ENCODE measurements at places on chromosomes 5 and 9. TPM values are rescaled to one million over a fixed set of nuclear protein-coding genes. Genes with fewer than 3 reads are reported as not detected.

IL3 gene
- total RNA-seq: not detected

TMEM171 gene
- not detected for total RNA-seq

KDM4C gene
- 26.8 TPM for total RNA-seq

SLC24A2 gene
- 0.20 TPM for total RNA-seq

CER1 gene
- total RNA-seq: 1.0 TPM

KIF24 gene
- 3.9 TPM for total RNA-seq

GRXCR2 gene
- total RNA-seq: not detected

PCA3 gene
- not detected for total RNA-seq

GRHPR gene
- 102 TPM for total RNA-seq

ALDH1A1 gene
- 10.9 TPM for total RNA-seq

TUSC1 gene
- not detected for total RNA-seq

NR4A3 gene
- total RNA-seq: 15.4 TPM

PDGFRB gene
- 100 TPM for total RNA-seq

INSL6 gene
- not detected for total RNA-seq

SLC6A3 gene
- 0.04 TPM for total RNA-seq

RNF208 gene
- 13.9 TPM for total RNA-seq

RNF183 gene
- 0.53 TPM for total RNA-seq

SIMC1 gene
- 39.8 TPM for total RNA-seq

BICD2 gene
- total RNA-seq: 30.4 TPM

RGS7BP gene
- total RNA-seq: 1.0 TPM

LRRC19 gene
- total RNA-seq: not detected

TRPM3 gene
- total RNA-seq: 1.1 TPM

FBP2 gene
- total RNA-seq: not detected

DIPK1B gene
- total RNA-seq: 56.2 TPM

SPATA31C1 gene
- total RNA-seq: 0.29 TPM

SLC36A2 gene
- total RNA-seq: not detected

PCDHA7 gene
- 4.2 TPM for total RNA-seq

LHX3 gene
- not detected for total RNA-seq

NFIB gene
- total RNA-seq: 213 TPM

RAI14 gene
- 134 TPM for total RNA-seq

OGN gene
- total RNA-seq: 2.6 TPM

SLC45A2 gene
- total RNA-seq: 0.45 TPM

SPATA31A3 gene
- not detected for total RNA-seq

HEMGN gene
- not detected for total RNA-seq

C5orf34 gene
- 4.1 TPM for total RNA-seq

DMXL1 gene
- total RNA-seq: 68.6 TPM

TMCO6 gene
- total RNA-seq: 21.0 TPM

DOCK2 gene
- total RNA-seq: 0.25 TPM

FOXI1 gene
- total RNA-seq: not detected

GHR gene
- 7.9 TPM for total RNA-seq

KIF4B gene
- not detected for total RNA-seq

RLN2 gene
- 3.8 TPM for total RNA-seq

TRIM23 gene
- 20.4 TPM for total RNA-seq

DMGDH gene
- total RNA-seq: 1.2 TPM

C7 gene
- total RNA-seq: 18.2 TPM

SPATA31E1 gene
- total RNA-seq: 0.09 TPM

TMEM174 gene
- not detected for total RNA-seq

CCL19 gene
- not detected for total RNA-seq

SLC36A1 gene
- total RNA-seq: 14.5 TPM

TAS2R1 gene
- not detected for total RNA-seq
